Activated CD4-positive, alpha-beta T cell treated with anti-CD3 and anti-CD28 coated beads, Interleukin-2, amount 10 ng/mL, durations not matched to agents 7 days and 5 days (primary cell): ENCODE measurements at places on chromosomes 6 and 20. TPM values are rescaled to one million over a fixed set of nuclear protein-coding genes. Genes with fewer than 3 reads are reported as not detected.

The PSMB9 gene
- total RNA-seq, result 329 TPM

The GGTLC1 gene
- not detected for total RNA-seq

The BEND6 gene
- not detected for total RNA-seq

The SYCP2 gene
- total RNA-seq, result 9.1 TPM

The RGS17 gene
- total RNA-seq, result not detected

The UBE3D gene
- 4.2 TPM for total RNA-seq

The EGFL8 gene
- total RNA-seq, result 8.6 TPM

- no peak for DNase-seq
- no peaks in the 10 kb centered on the region for H3K36me3 ChIP-seq
- no peak overlapping the region for H3K4me3 ChIP-seq
- no peaks in the 10 kb centered on the region for H3K27me3 ChIP-seq
- no peaks in the 10 kb centered on the region for H3K4me1 ChIP-seq
- no peak overlapping the region for H3K27ac ChIP-seq
Observed at GRCh38 chr6:48311301-48311700, 200.3 kb upstream of the PTCHD4 start.

GRCh38 chr6:130252527-130253237 is 29.9 kb upstream of the SAMD3 start:
- H3K27ac ChIP-seq, result no peak overlapping the region
- H3K27me3 ChIP-seq, result peaks cover 3% of the 10 kb centered on the region
- no peak for DNase-seq
- no peak overlapping the region for H3K4me3 ChIP-seq

GRCh38 chr20:39974966-39975501 is 714.0 kb downstream of the MAFB start:
- H3K27me3 ChIP-seq, result no peaks in the 10 kb centered on the region
- no peak overlapping the region for H3K4me3 ChIP-seq
- no peaks in the 10 kb centered on the region for H3K36me3 ChIP-seq
- no peak overlapping the region for H3K27ac ChIP-seq
- H3K4me1 ChIP-seq, result no peaks in the 10 kb centered on the region

DNA sequence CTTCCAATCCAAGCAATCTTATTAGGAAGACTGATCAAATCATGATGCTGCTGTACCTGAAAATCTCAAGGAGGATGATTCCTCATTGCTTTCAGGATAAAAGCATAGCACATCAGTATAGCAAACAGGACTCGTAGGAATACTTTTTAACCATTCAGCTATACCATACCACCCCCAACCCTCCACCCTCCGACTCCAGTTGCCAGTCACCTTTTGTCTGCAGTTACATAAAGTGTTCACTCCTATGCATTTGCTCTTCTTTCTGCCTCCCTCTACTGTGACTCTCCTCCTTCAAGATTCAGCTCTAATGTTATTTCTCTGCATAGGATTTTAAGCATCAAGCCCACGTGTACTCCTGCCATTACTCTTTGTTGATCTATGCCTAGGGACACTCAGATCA is 124.7 kb upstream of the KCNQ5 start:
- peaks cover 1% of the 10 kb centered on the region for H3K27me3 ChIP-seq
- H3K4me3 ChIP-seq, result no peak overlapping the region
- no peak overlapping the region for H3K27ac ChIP-seq

DNA sequence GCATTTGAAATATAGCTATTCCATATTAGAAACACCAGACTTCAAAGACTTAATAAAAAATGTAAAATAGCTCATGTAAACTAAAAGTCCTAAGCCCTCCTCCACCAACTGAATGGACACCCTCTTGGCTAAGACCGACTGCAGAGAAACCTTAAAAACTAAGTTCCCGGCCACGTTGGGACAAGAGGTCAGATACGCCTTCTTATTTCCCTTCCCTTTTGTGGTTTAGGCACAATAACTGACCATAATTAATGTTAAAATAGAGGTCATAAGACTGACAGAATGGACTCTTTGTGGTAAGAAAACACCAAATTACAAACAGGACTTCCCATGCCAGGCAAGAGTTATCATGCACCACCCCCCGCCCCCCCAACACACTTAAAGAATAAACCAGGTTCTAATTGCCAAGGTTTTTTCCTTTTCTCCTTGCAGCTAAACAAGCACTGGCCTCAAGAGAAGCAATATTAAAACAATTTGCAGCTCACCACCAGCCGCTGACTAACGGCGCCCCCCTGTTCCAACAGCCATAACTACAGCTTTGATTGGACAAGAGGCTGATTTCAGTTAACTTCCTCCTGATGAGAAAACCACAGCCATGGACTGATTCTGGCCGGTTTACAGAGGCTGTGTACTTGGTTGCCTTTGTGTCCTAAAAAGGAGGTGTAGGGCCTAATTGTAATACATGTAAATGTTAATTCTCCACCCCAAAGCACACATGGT is 10.7 kb upstream of the LAMP5 start:
- H3K27ac ChIP-seq, result no peak overlapping the region
- H3K36me3 ChIP-seq, result no peaks in the 10 kb centered on the region
- DNase-seq, result no peak
- no peak overlapping the region for H3K4me3 ChIP-seq

GRCh38 chr20:49894073-49894470 is 21.3 kb downstream of the SPATA2 start:
- H3K36me3 ChIP-seq, result peaks cover under 1% of the 10 kb centered on the region
- no peaks in the 10 kb centered on the region for H3K27me3 ChIP-seq
- DNase-seq, result peak; percentile 46
- peak overlapping the region; percentile 81 for H3K27ac ChIP-seq

- peak overlapping the region; percentile 93 for H3K4me3 ChIP-seq
- peaks cover 20% of the 10 kb centered on the region for H3K4me1 ChIP-seq
- no peaks in the 10 kb centered on the region for H3K27me3 ChIP-seq
- peak overlapping the region; percentile 96 for H3K27ac ChIP-seq
- DNase-seq, result peak; percentile 27
- H3K36me3 ChIP-seq, result peaks cover 7% of the 10 kb centered on the region
Observed at GRCh38 chr20:43590036-43590391, 723 bp upstream of the IFT52 start.

DNA sequence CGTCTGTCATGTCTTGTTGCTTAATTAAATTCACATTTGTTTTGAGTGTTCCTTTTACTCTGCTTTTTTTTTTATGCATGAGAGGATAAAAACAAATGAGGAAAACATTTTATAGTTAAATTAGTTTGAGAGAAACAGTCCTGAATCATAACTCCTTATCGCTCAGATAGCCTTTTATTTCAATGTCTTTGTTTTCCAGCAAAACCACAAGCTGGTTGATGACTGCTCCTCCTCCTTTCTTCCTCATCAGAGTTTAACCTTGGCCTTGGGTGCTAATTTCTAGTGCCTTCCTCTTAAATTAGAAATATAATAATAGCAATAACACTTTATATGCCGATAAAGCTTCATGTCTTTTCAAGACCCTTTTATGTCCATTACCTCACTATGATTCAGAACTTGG is 3.1 kb downstream of the NOX3 start:
- H3K4me3 ChIP-seq, result no peak overlapping the region
- H3K27me3 ChIP-seq, result no peaks in the 10 kb centered on the region
- DNase-seq, result no peak
- no peaks in the 10 kb centered on the region for H3K36me3 ChIP-seq

- H3K36me3 ChIP-seq, result no peaks in the 10 kb centered on the region
- H3K4me1 ChIP-seq, result no peaks in the 10 kb centered on the region
- no peak for DNase-seq
Observed at GRCh38 chr6:104656235-104656634, 203.5 kb downstream of the HACE1 start.

GRCh38 chr20:46520976-46521579 is 7.7 kb upstream of the ZNF334 start:
- no peak overlapping the region for H3K4me3 ChIP-seq
- peak; percentile 63 for DNase-seq
- no peaks in the 10 kb centered on the region for H3K36me3 ChIP-seq
- H3K27me3 ChIP-seq, result peaks cover 25% of the 10 kb centered on the region
- no peak overlapping the region for H3K27ac ChIP-seq
